Germinal center (tissue), 1 donor: ENCODE measurements at places on chromosomes 16 and 17.

GRCh38 chr16:89860747-89861304, 12.6 kb upstream of the TCF25 start:
- peak; percentile 91 for DNase-seq

GRCh38 chr17:6870841-6871240, 39.3 kb upstream of the TEKT1 start:
- DNase-seq, result no peak

GRCh38 chr16:74585846-74586443, 21.0 kb downstream of the GLG1 start:
- DNase-seq, result no peak

DNA sequence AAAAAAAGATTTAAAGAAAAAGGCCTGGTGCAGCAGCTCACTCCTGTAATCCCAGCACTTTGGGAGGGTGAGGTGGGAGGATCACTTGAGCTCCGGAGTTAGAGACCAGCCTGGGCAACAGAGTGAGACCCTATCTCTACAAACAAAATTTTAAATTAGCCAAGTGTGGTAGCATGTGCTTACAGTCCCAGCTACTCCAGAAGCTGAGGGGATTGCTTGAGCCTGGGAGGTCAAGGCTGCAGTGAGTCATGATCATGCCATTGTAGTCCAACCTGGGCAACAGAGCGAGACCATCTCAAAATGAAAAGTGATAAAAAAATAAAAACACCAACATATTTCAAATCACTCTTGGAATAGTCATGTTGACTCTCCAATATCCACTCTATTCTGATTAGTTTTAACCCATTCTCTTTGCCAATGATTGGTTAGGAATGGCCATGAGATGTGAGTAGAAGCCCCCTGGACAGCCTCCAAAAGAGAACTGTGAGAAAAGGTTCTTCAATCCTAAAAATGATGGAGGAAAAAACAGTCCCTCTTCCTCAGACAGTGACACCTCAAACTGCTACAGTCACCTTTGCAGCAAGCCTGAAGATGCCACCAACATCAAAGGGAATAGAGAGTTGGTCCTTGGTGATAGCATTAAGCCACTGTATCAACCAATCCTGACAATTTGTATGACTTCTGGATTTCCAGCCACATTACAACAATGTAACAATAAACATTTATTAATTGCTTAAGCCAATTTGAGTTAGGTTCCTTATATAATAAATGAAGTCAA, 2.9 kb upstream of the KANSL1 start:
- DNase-seq, result no peak

DNA sequence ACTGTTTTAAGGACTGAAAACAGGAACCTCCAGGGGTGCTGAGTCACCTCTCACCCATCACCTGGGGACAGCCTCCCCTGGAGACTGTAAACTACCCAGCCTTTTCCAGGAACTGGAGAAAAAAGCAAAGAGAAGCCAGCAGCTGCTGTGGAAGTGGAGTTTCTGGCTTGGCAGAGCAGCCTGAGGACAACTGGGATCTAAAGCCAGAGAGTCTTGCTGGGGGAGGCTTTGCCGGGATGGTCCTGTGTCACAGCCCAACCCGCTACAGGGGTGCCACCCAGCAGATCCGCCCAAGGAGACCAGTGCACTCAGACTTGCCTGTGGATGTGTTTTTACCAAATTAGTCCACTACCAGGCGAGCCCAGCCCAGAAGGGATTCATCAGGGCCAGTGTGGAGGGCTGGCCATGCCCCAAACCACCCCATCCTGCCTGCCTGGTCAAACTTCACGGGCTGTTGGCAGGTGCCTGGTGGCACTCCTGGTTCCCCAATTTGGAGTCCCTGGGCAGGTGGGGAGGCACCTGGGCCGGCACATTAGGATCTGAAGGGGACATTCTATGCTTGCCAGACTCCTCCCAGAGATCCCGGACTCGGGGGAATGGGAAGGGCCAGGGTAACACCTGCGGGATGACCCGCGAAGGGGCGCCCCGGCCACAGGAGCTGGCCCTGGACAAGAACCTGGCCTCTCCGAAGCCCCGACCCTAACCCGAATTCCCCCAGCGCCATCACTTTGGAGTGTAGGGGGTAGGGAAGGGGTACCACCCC, 771 bp downstream of the MSRB1 start:
- no peak for DNase-seq

DNA sequence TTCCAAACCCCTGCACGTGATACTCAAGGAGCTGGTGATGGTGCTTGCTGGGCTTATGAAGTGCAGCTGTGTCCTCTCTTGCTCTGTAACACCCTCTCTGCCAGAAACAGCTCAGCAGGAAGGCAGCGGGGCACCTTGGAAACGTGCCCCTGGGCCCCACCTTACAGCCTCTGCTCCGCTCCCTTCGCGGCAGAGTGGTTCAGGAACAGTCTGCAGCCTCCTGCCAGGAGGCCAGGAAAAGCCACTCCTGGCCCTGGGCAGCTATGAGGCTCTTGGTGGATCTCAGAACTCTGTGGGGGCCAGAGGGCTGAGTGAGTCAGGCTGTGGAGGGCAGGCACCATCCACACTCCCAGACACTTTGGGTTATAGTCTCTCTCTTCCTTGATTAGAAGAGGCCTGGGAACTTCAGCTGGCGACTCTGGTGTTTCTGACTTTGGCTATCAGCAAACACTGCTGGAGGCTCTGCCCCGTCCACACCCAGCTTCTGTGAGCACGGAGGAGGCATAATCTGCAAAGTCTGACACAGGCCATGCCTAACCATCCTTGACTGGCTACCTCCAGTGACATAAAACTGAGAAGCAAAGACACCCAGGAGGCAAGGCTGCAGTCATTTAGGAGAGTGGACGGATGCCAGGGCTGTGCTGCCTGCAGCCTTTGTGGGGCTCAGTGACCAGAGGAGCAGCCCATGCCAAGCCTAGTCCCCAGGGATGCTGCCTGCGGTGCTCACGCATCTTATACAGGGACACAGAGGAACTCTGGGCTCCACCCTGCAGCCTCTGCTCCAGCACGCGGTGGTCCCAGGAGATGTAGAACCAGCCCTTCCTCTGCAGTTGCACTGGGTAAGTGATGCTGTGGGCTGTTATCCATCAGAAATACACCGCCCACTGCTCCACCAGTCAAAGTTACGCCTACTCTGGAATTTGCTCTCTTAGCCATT, 65.3 kb downstream of the METRNL start:
- DNase-seq, result no peak

- no peak for DNase-seq
Observed at GRCh38 chr17:14019186-14019956, 49.9 kb upstream of the COX10 start.

DNA sequence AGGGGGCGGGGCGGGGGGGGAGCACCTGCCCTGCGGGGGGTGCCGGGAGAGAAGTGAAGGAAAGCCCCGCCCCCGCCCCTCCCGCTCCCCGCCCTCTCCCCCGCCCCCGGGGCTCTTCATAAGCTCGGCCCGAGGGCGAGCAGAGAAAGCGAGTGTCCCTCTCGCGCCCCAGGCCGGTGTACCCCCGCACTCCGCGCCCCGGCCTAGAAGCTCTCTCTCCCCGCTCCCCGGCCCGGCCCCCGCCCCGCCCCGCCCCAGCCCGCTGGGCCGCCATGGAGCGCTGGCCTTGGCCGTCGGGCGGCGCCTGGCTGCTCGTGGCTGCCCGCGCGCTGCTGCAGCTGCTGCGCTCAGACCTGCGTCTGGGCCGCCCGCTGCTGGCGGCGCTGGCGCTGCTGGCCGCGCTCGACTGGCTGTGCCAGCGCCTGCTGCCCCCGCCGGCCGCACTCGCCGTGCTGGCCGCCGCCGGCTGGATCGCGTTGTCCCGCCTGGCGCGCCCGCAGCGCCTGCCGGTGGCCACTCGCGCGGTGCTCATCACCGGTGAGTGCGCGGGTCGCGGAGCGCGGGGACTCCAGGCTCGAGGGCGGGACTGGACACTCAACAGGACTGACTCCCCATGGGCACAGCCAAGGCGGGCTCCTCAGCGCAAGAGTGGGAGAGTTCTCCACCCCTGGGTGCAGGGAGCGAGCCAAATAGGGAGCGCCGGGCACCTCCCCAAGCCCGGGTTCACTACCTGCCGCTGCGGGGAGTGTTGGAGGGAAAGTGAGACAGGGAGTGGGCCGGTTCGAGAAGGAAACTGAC, at the start of gene HSD11B2:
Gene HSD11B2 (plus strand): TSS at position 145 of the 798 bp plus-strand sequence. CDS start 128 bp downstream, at position 273.
- DNase-seq, result peak; percentile 46

GRCh38 chr16:5885521-5885920, 787.9 kb upstream of the EEF2KMT start:
- DNase-seq, result no peak

GRCh38 chr16:77951788-77952187, 70.6 kb upstream of the CLEC3A start:
- DNase-seq, result peak; percentile 19

DNA sequence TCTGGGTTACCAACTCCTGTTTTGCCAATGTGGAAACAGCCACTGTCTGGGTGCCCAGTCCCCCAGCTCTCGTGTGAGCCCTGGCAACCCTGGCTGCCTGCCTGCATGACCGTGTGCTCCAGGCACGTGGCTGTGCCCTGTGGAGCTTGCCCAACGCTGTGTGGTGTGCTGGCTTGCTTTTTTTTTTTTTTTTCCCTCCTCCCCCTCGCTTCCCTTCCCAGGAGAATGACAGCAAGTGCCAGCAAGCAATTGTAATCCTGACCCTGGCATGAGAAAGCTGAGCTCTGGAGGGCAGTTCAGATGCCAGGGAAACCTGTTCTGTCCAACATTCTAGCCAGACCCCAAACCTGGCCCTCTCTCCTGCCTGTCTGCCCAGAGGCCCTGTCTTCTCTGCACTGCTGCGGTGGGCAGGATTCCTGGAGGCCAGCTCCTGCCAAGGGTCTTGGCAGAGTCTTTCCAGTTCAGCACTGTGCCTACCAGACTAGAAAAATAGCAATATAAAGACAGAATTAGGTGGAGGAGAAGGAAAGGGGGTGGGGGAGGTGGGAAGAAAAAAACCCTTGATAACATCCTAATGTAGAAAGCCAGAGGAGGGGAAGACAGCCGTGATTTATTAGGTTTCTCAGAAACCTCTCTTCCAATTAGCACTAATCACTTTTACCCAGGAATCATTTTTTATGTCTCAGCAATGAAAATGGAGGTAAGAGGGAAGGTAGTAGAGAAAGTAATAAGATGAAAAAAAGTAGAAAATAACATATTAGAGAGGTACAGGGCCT, 9.0 kb downstream of the HLF start:
- no peak for DNase-seq

GRCh38 chr17:50805486-50805885, 29.9 kb upstream of the WFIKKN2 start:
- DNase-seq, result no peak

- DNase-seq, result no peak
Observed at GRCh38 chr17:17252149-17252661, 15.2 kb upstream of the FLCN start.

DNA sequence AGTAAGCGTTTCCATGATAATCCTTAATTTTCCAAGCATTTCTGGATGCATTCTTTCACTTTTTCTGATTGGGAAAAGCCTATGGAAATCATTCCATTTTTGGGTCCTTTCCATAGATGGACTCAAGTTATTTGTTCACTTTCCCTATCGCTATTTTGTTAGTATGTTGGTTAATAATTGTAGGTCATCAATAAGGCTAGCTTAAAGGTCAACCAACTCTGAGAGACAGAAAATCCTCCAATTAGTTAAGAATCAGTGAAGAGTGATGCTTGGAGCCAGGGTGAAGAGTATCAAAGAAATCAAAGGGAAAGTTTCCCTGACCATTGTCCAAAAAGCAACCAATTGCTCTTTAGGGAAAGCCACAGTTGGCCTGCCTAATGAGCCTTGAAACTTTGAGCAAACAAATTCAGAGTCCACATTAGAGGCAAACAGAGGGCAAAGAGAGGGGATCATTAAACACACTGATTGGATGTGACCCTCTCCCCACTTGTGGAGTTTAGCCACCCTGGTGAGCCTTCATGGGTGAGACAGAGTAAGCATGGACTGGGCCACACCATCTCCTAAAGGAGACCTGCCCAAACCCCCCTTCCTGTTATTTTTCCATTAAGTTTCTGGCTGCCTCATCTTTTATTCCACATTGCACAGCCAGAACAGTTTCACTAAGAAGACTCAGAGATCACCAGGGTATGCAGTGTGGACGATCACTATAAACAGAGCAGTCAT, 133.4 kb upstream of the DYNLRB2 start:
- DNase-seq, result no peak

DNA sequence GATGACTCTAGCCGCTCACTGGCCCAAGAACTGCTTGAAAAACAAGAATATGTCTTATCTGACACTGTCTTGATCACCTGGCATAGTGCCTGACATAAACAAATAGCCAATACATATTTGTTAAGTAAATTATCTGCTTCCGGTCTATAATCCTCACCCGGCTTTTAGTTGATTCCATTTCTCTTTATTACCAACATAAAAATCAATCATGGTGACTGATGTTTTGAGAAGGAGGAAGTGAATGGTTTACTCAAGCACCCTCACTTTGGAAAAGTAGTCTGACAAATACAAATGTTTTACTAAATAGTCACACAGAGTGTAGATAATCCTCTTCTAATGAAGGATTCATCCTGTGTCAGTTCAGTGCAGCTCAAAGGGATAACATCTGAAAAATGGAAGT, 47.0 kb downstream of the SKAP1 start:
- no peak for DNase-seq

- peak; percentile 91 for DNase-seq
Observed at GRCh38 chr17:83119987-83120864, 40.8 kb downstream of the METRNL start.

- DNase-seq, result no peak
Observed at GRCh38 chr17:46135879-46136563, 57.2 kb downstream of the KANSL1 start.

- DNase-seq, result no peak
Observed at GRCh38 chr17:31130286-31131224, 35.8 kb downstream of the NF1 start.

GRCh38 chr16:28117168-28117565, 53.7 kb upstream of the GSG1L start:
- DNase-seq, result no peak

- DNase-seq, result no peak
Observed at GRCh38 chr16:55470533-55471371, 8.2 kb upstream of the MMP2 start.

- no peak for DNase-seq
Observed at GRCh38 chr17:20999044-20999573, 43.7 kb downstream of the USP22 start.

DNA sequence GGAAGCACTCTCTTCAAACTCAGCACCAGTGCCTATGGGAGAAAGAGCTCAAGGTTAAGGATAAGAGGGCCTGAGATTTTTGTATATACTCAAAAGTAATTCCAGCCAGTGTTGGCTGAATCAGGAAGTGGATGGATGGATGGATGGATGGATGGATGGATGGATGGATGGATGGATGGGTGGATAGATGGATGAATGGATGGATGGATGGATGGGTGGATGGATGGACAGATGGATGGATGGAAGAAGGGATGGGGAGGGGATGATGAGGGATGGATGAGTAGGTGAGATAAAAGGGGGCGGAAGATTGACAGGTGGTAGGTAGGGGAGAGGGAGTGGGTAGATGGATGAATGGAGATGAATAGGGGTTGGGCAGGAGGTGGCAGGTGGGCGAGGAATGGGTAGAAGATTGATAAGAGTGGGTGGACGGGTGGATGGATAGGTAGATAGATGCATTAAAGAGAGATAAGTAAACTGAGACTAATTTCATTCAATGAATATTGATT, 4.1 kb downstream of the CX3CL1 start:
- DNase-seq, result no peak

GRCh38 chr17:66964930-66965800, 658 bp downstream of the CACNG4 start:
- peak; percentile 35 for DNase-seq

- DNase-seq, result no peak
Observed at GRCh38 chr17:68255731-68256538, 8.1 kb downstream of the AMZ2 start.

- no peak for DNase-seq
Observed at GRCh38 chr16:12240036-12240435, 263.5 kb downstream of the SNX29 start.
